ENCODE measurements at places on chromosomes 1 and 21.

- no peak for DNase-seq
Measured at GRCh38 chr1:244067893-244068292, 16.8 kb downstream of the ZBTB18 start.

- no peak for DNase-seq
Measured at GRCh38 chr1:114466334-114467014, 44.5 kb downstream of the TRIM33 start.

DNA sequence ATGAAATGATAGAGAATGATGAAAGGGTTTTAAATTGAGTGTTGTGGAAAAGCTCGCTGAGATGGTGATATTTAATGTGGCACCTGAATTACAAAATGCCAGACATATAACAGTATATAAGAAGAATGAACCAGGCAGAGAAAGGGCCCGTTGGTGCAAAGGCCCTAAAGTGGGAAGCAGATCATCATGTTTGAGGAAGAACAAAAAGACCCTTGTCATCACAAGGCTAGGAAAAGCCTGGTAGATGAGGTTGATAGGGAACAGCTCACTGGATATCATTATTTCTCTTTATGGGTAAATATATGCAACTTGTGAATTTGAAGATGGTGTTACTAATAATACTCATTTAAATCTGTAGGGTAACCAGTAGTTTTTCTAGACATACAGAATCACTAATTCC is 11.0 kb downstream of the RAP1A start:
- DNase-seq, result no peak

- DNase-seq, result no peak
Measured at GRCh38 chr1:159222075-159222865, 17.6 kb downstream of the ACKR1 start.

GRCh38 chr1:97073169-97073568 is 351.6 kb downstream of the PTBP2 start:
- DNase-seq, result no peak

Data from central memory CD8-positive, alpha-beta T cell (primary cell).